Mammary microvascular endothelial cell (primary cell): ENCODE measurements at places on chromosomes 3 and 15. TPM values are rescaled to one million over a fixed set of nuclear protein-coding genes. Genes with fewer than 3 reads are reported as not detected.

Gene CEP19
- 0.98 and 1.7 TPM in 2 replicates for total RNA-seq

Gene SLC30A4
- 4.6 and 6.9 TPM in 2 replicates for total RNA-seq

Gene ARIH2
- total RNA-seq: 53.3 and 72.0 TPM in 2 replicates

Gene MUC20
- total RNA-seq: not detected in 2 replicates

Gene FETUB
- not detected in 2 replicates for total RNA-seq

Gene NUSAP1
- 97.9 and 105 TPM in 2 replicates for total RNA-seq

Gene INSYN1
- not detected in 2 replicates for total RNA-seq

Gene MINAR1
- total RNA-seq: 0.07 and 0.10 TPM in 2 replicates

Gene CLDN18
- total RNA-seq: not detected in 2 replicates

Gene CPNE9
- total RNA-seq: 0.30 TPM in 1 of 2 replicates, not detected in the other

Gene ISLR2
- 0.13 TPM in 1 of 2 replicates, not detected in the other for total RNA-seq

Gene LINGO1
- under 0.01 and 0.20 TPM in 2 replicates for total RNA-seq

Gene UNC45A
- 68.9 and 84.5 TPM in 2 replicates for total RNA-seq

Gene POTEB
- total RNA-seq: not detected in 2 replicates

Gene SYNPR
- total RNA-seq: not detected in 2 replicates

Gene CTXN2
- not detected in 2 replicates for total RNA-seq

Gene SI
- not detected in 2 replicates for total RNA-seq

Gene TADA3
- total RNA-seq: 63.8 and 65.6 TPM in 2 replicates

Gene TMEM207
- total RNA-seq: not detected in 2 replicates

Gene SST
- total RNA-seq: not detected in 2 replicates

Gene SCG3
- total RNA-seq: not detected in 2 replicates

Gene AP3B2
- total RNA-seq: not detected in 2 replicates

Gene TRPC1
- 1.7 and 2.7 TPM in 2 replicates for total RNA-seq

Gene APOD
- 9.9 and 12.7 TPM in 2 replicates for total RNA-seq

Gene FSD2
- not detected in 2 replicates for total RNA-seq

Gene PAK6
- total RNA-seq: 0.20 TPM in 1 of 2 replicates, not detected in the other

Gene ASB7
- 7.3 and 8.7 TPM in 2 replicates for total RNA-seq

Gene TMCO5A
- total RNA-seq: not detected in 2 replicates

Gene CASR
- not detected in 2 replicates for total RNA-seq

Gene UQCC5
- 0.59 and 9.9 TPM in 2 replicates for total RNA-seq

Gene BOC
- total RNA-seq: 0.27 and 0.34 TPM in 2 replicates

Gene PLSCR2
- not detected in 2 replicates for total RNA-seq
